ENCODE measurements at places on chromosomes 11 and 22.
A peak's percentile ranks its signal among the peaks of the same experiment; 100 is the strongest.

DNA sequence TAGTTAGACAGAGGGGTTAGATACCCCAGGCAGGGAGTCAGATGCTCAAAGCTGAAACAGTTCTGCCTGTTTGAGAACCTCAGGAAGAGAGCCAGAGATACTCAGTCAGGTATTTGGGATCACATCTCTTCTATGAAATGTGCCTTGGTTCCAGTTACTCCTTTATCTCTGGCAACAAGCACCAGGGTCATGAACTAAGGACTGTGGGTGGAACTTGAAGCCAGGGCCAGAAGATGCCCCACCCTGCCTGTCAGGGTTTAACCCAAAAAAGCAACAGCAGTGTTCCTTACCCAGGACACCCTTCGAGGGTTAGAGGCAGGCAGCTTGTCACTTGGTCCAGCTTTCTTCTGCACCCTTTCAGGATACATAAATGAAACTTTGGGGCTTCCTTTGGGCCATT, 15.0 kb upstream of the WT1 start:
- DNase-seq: no peak

GRCh38 chr11:8201644-8202365, 33.0 kb upstream of the RIC3 start:
- no peak for DNase-seq

GRCh38 chr11:93099806-93100205, 98.0 kb downstream of the SLC36A4 start:
- DNase-seq: no peak

DNA sequence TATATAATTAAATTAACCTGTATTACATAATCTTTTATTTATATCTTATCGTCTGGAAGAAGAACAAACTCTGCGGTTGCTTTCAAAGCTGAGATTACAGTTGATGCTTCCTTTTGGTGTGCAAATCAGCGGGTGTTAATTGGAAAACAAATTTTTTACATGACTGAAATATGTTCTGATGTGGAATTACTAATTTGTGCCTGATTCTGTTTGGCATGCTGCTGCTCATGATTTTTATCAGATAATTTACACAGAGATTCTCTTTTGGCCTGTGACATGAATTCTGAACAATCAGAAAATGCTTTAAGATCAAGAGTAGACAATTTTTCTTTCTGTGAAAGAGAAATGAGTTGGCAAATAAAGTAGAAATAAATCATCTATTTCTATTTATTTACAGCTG, 510.8 kb downstream of the NELL1 start:
- no peak for DNase-seq

DNA sequence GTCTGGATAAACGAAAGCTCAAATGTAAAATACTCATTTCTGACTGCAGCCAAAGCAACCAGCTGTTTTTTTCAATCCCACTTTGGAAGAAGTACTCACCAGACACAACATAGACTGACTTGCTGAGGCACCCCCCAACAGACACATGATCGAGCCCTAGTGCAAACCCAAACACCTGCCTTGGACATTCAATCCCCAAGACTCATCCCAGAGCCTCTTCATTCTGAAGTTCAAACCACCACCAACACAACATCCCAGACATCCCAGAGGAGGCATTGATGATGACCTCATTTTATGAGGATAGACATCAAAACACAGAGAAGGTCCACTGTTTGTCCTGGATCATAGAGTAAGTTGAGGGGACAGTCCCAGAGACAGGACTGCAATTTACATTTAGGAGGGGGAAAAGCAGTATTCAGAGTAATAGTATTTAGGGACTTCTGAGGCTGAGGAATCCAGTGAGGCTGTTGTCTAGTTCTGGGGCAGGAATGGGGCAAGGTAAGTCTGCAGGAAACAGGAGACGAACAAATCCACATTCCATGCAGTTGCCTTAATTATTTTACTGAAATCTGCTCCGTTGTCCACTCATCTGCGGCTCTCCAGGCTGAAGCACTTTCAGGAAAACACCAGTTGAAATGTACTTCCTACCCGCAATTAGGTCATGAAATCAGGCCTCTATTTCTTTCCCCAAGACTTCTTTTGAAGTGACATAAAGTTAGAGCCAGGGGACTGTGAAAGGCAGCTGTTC, 54.8 kb downstream of the CLPB start:
- no peak for DNase-seq

DNA sequence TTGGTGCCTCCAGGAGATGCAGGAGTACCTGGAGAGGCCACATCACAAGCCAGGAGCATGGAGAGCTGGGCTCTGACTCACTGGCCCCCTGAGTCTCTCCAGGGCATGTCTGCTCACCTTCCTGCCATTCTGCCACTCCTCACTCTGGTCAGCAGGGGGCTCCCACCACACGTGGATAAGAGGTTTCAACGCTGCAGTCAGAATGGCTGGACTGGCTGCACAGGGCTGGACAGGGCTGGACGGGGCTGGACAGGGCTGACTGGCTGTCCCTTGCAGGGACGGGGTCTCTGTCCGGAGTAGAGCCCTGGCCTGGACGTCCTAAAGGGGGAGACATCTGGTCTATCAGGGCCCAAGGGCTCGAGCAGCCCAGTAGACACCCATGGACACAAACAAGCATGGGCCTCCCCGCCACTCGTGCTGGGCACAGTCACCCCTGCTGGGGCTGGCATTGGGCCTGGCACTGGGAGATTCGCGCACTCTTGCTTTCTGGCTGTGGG, 34.6 kb downstream of the CYTH4 start:
- peak; percentile 50 for DNase-seq

- no peak for DNase-seq
These were observed 751 bp downstream of the ARFGAP3 start for GRCh38 chr22:42856179-42856864.

GRCh38 chr11:34323601-34324000, 34.2 kb downstream of the ABTB2 start:
- DNase-seq: no peak

DNA sequence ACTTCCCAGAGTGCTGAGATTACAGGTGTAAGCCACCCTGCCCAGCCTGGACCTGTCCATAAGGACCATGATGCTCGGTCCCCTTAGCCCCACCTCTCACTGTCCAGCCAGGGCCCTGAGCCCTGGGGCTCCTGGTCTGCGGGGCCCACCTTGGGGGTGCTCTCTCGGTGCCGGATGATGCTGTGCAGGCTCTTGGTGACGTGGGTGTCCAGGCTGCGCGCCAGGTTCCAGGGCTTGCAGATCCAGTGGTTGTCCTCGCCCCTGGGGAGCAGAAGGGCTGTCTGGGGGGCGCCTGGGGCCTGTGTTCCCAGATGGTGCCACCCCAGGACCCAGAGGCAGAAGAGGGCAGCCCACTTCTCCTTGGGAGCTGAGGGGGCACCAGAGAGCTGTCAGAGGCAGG, 13.4 kb downstream of the TTLL12 start:
- DNase-seq: no peak

GRCh38 chr11:121777056-121777455, 324.3 kb upstream of the SORL1-AS1 start:
- DNase-seq: no peak

GRCh38 chr11:63761931-63762653, 6.5 kb downstream of the ZFTA start:
- no peak for DNase-seq

DNA sequence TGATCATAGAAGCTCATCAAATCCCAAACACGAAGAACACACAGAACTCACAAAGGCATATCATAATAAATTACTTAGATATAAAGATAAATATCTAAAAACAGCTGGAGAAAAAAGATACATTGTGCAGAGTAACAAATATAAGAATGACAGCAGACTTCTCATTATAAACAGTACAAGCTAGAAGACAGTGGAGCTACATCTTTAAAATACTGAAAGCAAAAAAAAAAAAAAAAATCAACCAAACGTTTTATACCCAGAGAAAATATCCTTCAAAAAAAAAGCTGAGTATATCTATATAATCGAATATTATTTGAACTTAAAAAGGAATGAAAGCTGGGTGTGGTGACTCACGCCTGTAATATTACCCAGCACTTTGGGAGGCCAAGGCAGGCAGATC, 90.0 kb downstream of the SBF2 start:
- no peak for DNase-seq

- DNase-seq: peak; percentile 60
These were observed 44.7 kb downstream of the CCDC90B start for GRCh38 chr11:83241291-83241946.
